ENCODE measurements at places on chromosomes 3 and 15. TPM values are rescaled to one million over a fixed set of nuclear protein-coding genes. Genes with fewer than 3 reads are reported as not detected.

The ARRDC4 gene
- total RNA-seq, result 6.7 TPM

The TPRG1 gene
- 0.15 TPM for total RNA-seq

The SCAANT1 gene
- total RNA-seq, result not detected

The B3GNT5 gene
- 1.4 TPM for total RNA-seq

The SPINT1 gene
- total RNA-seq, result not detected

The IQCF5 gene
- not detected for total RNA-seq

The SCN5A gene
- 0.08 TPM for total RNA-seq

The TMEM41A gene
- 7.4 TPM for total RNA-seq

The C3orf38 gene
- total RNA-seq, result 17.6 TPM

The HDAC11 gene
- total RNA-seq, result 11.3 TPM

The STRIT1 gene
- not detected for total RNA-seq

The DNASE1L3 gene
- total RNA-seq, result not detected

The NMNAT3 gene
- total RNA-seq, result 0.23 TPM

The LRRN1 gene
- total RNA-seq, result not detected

The THSD4 gene
- 13.7 TPM for total RNA-seq

The LRRC49 gene
- 10.9 TPM for total RNA-seq

The PPP1R2 gene
- 131 TPM for total RNA-seq

The EPHB1 gene
- 0.59 TPM for total RNA-seq

The CHST13 gene
- total RNA-seq, result not detected

The AGBL1 gene
- total RNA-seq, result not detected

The HTD2 gene
- total RNA-seq, result 5.3 TPM

The HHATL gene
- total RNA-seq, result not detected

The CHL1 gene
- not detected for total RNA-seq

The CLSTN2 gene
- 0.82 TPM for total RNA-seq

The CLDN18 gene
- total RNA-seq, result not detected

The CCDC80 gene
- total RNA-seq, result 606 TPM

Measured in smooth muscle cell of the coronary artery (primary cell).